DMS 273 treated with DMSO at 0.1 percent for 48 hours (cell line): ENCODE measurements at places on chromosomes 5 and 9.

- no peak for DNase-seq
Observed at GRCh38 chr5:156981481-156981880, 18.5 kb upstream of the TIMD4 start.

DNA sequence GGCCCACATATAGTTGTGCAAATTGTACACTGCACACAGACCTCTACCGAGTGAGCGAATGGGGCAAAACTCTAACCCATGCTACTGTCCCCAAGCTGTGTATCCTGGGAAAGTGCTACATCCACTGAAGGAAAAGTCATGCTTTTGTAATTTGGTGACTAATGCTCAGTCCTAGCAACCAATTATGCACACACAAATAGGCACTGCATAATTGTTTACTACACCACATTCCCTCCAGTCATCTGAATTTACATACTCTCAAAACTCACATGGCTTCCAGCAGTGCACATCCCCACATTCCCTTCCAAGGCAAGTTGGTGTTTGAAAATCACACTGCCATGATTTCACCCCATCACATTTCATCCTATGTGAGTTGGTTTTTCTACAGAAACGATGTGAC, 125.9 kb upstream of the OSMR start:
- no peak for DNase-seq

DNA sequence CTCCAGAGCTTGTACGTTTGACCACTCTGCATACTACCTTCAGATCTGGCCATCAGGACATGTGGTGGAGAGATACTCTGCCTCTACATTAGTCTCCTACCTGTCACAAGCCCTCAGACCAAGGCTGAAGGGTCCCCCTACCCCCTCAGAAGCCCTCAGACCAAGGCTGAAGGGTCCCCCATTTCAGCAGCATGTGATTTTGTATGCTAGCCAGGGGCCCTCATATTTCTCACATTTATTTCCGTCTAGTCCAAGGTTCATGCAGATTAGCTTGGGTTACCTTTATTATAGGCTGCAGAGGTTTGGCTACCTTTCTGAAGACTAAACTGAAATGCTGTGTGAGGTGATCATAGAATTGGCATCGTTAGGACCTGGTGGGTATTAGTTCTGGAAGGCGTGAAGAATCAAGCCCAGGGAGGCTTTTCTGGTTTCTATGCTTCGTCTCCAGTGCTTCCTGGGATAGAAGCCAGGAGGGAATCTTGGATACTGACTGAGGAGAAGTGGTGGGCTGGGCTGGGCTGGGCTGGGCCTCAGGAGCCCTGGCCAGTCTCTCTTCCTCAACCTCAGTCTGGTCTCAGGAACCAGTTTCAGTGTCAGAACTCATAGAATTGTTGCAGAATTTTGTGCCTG, 2.8 kb downstream of the SMIM32 start:
- DNase-seq: no peak

DNA sequence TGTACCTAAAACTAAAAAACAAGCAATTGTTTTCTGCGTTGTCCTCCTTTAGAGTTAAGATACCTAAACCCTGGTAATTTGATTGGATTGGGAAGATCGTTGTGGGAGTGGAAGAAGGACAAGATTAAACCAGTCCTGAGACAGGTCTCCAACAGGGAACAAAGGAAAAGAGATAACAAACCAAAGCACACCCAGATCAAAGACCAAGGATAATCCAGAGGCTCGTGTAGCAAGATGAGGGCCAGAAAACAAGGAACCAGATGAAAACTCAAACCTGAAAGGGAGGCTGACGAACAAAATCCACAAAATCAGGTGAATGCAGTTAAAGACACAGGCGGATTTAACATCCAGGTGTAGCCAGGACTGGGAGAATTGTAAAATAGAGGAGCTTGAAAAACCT, 618.1 kb downstream of the SLCO4C1 start:
- DNase-seq: no peak

DNA sequence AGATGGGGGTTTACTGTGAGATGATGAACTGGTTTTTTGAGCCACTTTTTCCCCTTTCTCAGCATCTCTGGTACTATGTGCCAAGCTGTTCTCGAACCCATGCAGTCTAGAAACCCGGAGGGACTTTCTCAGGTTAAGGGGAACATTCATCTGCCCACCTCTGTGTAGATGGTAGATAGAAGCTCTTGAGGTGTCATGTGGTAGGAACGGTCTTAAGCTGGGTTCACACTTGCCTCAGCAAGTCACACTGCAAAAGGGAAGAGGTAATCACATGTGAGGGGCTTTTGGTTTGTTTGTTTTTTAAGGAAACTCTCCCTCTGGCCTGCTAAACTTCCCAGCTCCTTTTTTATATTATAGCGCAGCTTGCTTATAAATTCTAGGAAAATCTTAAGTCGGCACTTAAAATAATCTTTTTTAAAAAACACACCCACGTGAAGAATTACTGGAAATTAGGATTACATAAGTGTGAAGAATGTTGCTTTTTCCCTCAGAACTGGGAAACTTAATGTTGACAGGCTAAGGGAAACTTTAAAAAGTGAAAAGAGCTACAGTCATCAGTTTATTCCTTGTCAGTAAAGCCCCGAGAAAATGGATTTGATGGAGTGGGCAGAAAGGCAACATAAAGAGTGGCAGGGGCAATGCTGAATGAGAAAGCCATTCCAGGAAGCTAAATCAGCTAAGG, 430.3 kb downstream of the ARHGEF28 start:
- DNase-seq: no peak

DNA sequence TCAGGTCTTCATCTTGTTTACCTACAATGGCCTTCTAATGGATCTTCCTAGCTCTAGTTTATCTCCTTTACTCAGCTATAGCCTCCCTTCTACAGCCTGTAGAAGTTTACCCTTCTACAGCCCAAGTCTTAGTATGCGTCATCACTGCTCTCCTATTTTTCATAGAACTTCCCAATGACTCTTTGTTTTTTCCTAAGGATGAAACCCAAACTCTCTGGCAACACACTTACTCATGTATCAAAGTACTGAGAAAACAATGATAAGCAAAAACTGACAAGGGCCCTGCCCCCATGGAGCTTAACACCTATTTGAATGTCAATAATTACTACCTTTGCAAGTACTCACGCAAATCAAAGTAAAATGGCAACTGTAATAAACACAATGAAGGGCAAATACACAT, 33.7 kb downstream of the LEAP2 start:
- DNase-seq: no peak

DNA sequence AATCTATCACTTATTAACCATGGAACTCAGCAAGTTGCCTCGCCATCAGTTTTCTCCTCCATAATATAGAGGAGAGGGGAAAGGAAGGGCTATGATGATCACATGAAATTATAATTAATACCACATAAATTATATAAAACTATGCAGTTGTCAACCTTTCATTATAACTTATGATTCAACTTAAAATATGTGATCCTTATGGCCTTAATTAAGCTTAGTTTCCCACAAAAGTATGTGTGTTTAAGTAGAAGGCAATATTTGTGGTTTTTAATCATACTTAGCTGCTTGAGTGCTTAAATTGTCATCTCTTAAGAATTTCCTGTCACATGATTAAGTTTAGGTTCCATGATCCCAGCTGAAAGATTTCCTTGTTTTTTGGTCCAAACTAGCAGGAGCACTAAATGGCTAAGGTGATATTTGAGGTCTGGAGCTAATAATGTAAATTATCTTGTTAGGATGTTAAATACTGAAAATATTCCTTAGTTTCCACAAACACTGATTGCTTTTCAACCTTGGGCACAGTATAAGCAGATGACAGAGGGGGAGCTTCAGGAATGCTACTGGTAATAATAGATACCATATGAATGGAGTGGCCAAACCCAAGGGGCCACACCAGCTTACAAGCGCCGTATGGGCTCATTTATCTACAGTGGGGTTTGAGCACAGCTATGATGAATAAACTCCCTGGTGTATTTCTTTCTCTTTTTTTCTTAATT, 26.4 kb upstream of the F2R start:
- DNase-seq: no peak

- DNase-seq: no peak
Observed at GRCh38 chr9:92608241-92608908, 61.6 kb downstream of the IPPK start.

DNA sequence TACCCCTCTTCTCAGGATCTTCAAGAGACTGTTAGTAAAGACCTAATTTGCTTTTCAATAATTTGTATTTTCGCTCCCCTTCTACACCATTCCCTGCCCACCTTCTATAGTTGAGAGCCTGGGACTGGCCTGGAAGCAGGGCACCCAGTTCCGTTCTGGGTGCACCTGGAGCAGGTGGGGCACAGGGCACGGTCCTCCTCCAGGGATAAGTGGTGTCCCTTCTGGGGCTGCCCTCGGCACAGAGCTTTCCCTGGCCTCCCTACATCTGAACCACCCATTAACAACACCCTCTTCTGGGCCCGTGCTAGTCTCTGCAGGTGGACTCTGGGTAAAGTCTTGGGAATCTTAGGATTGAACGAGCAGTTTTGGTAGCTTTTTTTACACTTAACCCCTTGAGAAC, 92.8 kb upstream of the PANK3 start:
- no peak for DNase-seq
